ENCODE measurements at places on chromosomes 4 and X.

DNA sequence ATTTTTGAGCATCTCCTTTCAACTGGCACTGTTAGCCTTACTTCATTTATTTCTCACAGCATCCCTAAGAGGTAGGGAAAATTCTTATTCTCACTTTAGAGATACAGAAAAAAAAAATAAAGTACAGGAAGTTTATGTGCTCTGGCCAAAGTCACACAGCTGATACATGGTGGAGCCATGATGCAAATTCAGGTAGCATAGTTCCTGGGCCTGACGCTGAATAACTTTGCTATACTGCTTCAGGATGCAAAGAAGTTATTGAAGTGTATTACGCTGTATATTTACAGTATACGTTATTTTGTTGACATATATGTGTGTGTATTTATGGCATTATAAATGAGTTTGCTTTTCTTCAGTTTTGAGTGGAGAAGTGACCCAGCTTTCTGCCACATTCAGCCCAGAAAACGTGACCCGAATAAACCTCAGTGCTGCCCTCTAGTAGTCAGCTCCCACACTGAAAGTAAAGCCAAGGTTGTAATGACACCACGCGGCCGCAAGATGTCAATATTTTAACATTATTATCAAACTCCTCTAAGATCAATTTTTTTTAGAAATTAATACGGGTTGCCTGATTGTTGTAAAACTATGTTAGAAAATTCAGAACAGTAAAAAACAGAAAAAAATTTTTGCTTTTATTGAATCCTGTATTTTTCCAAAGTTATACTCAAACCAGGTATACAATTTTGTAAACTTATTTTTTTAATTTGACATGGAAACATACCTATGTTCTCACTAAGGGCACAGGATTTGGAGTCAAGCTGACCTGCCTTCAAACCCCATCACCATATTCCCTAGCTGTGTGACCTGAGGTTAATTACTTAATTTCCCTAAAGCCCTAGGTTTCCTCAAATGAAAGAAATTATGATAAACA, 3.8 kb upstream of the GUCY2F start:
- peak; percentile 92 for DNase-seq

GRCh38 chr4:57037982-57038604, 59.4 kb downstream of the POLR2B start:
- peak; percentile 75 for DNase-seq

- DNase-seq, result no peak
Measured at GRCh38 chr4:176780995-176781738, 11.6 kb downstream of the VEGFC start.

- no peak for DNase-seq
Measured at GRCh38 chr4:119035951-119036737, 99.5 kb upstream of the MYOZ2 start.

- DNase-seq, result no peak
Measured at GRCh38 chr4:71147261-71147660, 153.8 kb downstream of the DCK start.

- DNase-seq, result no peak
Measured at GRCh38 chrX:45322820-45323219, 122.1 kb upstream of the DIPK2B start.

- DNase-seq, result no peak
Measured at GRCh38 chrX:73647632-73648322, 84.8 kb downstream of the CHIC1 start.

DNA sequence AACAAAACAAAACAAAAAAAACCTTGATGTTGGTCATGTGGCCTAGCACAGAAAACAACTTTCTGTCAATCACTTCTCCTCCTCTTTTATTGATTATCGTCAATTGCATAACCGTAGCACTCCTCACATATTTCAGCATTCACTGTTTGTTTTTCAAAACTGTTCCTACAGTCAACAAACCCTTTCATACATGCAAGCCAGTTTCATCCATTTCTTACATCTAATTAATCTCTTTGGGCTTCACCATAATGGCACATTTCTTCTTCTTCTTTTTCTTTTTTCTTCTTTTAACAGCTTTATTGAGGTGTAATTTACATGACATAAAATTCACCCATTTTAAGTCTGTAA, 246.9 kb downstream of the PTTG2 start:
- DNase-seq, result no peak

GRCh38 chr4:149121023-149121404, 678.8 kb upstream of the NR3C2 start:
- no peak for DNase-seq

- no peak for DNase-seq
Measured at GRCh38 chr4:26568446-26568994, 15.4 kb upstream of the TBC1D19 start.

DNA sequence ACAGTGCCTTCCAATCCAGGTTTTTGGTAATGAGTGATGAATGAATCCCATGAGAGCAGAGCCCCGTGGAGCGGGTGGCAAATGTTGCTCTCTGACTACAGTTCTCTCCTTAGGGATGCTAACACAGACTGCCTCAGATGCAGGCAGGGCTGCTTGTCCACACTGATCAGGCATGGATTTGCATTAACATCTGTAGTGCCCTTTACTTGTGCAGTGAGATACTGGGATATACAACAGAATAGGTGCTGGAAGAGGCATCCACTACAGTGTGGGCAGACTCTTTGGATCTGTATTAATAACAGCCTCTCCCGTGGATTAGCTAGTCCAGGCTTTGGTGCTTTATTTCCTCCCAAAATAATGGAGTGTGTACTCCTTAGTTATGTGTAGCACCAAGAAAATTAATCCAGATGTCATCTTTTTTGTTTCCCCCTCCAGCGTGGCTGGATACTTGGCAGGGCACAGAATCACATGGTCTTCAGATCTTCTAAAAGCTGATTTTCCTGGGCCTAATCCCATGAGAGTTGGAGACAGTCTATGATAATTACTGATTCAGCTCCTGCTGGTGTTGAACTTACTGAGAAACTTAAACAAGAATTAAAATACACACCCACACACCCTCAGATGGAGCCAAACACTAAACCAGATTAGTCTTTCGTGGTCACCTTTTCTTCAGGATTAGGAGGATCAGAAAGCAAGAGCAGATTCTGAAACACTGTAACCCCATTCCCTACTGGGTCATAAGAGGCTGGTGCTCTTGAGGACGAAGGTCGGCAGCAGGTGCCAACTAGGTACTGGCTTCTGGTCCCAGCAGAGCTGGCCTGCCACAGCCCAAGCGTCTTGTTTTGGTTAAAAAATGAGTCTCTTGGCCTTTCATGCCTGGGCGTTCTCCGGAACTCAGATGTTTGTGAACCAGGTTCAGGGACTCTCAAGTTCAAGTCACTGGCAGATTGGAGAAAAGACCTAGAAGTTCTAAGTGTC, 23.1 kb upstream of the NAP1L5 start:
- DNase-seq, result no peak

DNA sequence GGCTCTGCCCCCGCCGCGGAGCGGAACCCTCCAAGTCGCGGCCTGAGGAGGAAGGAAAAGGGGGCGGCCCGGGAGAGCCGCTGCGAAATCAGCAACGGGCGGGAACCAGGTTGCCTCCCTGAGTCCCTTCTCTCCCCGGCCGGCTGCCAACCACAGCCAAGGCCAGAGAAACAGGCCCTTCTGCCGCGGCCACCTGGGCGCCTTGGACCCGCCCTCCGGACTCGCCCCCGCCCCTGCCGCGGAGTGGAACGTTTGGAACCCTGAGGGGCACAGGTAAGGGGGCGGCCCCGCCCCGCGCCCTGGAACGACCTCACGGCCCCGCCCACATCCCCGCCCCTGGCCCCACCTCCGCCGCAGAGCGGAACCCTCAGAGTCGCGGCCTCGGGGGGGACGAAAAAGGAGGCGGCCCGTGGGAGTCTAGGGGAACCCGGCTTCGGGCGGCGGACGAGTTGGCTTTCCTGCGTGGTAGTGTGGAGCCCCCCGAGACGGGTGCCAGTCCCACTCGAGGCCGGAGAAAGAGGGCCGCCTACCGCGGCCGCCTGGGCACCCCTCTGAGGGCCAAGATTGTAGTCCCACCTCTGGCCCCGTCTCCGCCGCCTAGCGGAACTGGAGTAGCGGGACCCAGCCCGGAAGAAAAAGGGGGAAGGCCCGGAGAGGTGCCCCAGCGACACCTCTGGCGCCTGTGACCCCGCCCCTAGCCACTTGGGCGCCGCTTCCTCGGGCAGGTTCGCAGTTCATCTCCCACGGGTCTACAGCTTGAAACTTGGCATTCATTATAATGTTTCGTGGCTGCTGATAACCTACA, 669 bp upstream of the PHKA2 start:
- peak; percentile 92 for DNase-seq

GRCh38 chr4:154140869-154141268, 350.7 kb downstream of the DCHS2 start:
- peak; percentile 50 for DNase-seq

DNA sequence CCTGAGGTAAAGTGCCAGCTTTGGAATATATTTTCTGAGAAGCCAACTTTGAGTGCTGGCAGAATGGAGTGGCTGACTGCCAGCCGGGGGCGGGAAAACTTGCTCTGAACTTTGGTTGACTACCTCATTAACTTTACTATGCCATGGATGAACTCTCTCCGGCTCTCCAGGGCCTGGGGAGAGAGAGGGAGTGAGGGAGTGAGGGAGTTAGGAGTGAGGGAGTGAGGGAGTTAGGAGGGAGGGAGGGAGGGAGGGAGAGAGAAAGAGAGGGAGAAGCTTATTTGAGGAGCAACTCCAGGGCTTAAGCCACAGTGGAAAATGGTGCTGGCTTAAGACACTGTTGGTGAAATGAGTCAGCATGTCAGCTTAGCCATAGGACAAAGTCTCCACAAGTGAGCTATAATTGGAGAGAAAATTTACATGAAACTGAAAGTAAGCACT, 280.9 kb upstream of the RPS6KA3 start:
- no peak for DNase-seq

Data from Karpas-422 (cell line).